ENCODE measurements at places on chromosomes 3 and 15. TPM values are rescaled to one million over a fixed set of nuclear protein-coding genes. Genes with fewer than 3 reads are reported as not detected.

NUP210 gene
- total RNA-seq = 72.7 TPM

CPEB1 gene
- total RNA-seq = not detected

FAM174B gene
- 77.5 TPM for total RNA-seq

LSG1 gene
- total RNA-seq = 59.2 TPM

MPI gene
- 22.5 TPM for total RNA-seq

CD200 gene
- total RNA-seq = 4.0 TPM

Measured in PC-9 (cell line).